ENCODE measurements at places on chromosomes 6 and 20. TPM values are rescaled to one million over a fixed set of nuclear protein-coding genes. Genes with fewer than 3 reads are reported as not detected.
A peak's percentile ranks its signal among the peaks of the same experiment; 100 is the strongest.

- DNase-seq = no peak
Observed at GRCh38 chr6:150633486-150633834, 33.8 kb downstream of the PLEKHG1 start.

- no peak for DNase-seq
Observed at GRCh38 chr20:58835231-58835630, 15.5 kb downstream of the GNAS-AS1 start.

DNA sequence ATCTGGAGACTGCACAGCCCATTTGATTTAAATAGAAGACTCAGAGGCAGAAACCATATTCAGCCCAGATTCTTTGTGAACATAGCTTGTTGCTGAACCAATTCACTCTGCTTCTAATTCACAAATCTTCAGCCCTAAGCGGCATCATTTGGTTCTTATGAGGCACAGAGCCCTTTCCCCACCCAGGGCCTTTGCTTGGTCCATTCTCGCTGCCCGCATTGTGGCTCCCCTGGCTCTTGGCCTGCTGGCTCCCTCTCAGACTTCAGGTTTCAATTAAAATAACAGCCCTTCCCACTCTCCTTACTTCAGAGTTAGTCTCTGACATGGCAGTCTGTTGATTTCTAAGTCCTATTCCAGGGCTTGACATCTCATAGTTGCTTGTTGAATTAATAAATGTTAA, 9.4 kb upstream of the TMEM14A start:
- DNase-seq = no peak

DNA sequence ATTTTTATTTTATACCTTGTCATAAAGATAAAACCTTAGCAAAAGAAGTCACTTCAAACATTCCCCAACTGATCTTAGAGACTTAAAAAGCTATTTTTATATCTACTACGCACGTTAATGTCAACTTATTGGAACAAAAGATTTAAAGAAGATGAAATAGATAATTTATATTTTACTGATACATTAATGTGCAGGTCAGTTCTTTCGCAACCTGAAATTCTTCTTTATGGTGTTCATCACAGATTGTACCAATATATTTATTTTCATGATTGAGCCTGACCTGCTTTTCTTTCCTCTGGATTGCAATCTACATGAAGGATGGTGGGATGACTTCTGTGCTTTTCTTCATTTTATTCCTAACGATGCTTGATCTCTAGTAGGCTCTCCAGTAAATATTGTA, 596.3 kb downstream of the PHF3 start:
- DNase-seq = no peak

DNA sequence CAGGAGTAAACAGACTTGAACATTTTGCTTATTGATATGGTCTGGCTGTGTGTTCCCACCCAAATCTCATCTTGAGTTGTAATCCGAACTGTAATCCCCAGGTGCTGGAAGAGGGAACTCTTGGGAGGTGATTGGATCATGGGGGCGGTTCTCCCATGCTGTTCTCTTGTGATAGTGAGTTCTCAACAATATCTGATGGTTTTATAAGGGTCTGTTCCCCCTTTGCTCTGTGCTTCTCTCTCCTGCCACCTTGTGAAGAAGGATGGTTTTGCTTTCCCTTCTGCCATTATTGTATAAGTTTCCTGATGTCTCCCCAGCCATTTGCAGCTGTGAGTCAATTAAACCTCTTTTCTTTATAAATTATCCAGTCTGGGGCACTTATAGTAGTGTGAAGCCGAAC, 40.0 kb downstream of the MYLIP start:
- no peak for DNase-seq

GRCh38 chr20:32743237-32744112, at the start of gene COMMD7:
Gene COMMD7, minus strand, starts transcription at chr20:32743467. Its CDS starts 76 bp downstream, at chr20:32743391.
- peak; percentile 60 for DNase-seq

DNA sequence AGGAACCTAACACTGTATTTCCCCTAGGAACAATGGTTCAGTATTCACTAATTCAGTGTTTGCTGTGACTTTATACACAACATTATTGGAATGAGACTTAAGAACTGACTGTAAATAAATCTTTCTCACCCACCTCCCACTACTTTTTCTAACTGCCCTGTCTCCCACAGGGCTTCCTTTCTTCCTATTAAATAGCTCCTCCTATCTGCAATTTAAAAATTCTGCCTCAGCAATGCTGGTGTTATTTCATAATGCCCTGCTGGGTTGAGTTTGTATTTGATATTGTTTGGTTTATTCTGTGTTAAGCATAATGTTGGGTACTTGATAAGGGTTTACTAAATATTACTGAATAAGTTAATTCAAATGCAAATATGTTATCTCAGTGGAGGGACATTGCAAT, 573.1 kb upstream of the RNF217 start:
- DNase-seq = no peak

- DNase-seq = no peak
Observed at GRCh38 chr20:44187054-44187771, at the start of gene JPH2. Gene JPH2, minus strand, starts transcription at chr20:44187188. Its CDS starts 483 bp downstream, at chr20:44186705.

DNA sequence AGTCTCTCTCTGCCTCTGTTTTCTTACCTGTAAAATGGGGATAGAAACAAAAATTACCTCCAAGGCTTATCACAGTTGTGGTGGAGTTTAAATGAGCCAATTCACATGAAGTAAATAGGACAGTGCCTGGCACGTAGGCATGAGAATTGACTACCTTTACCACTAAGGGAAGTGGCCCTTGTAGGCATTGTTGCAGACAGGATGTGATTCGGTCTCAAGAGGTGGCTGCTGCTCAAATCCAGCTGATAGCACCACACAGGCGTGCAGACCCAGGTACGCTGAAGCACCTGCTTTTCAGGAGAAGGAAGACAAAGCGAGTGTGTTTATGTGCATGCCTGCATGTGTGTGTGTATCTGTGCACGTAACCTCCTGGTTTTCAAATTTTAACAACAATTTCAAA, 108.6 kb downstream of the EYA2 start:
- no peak for DNase-seq

DNA sequence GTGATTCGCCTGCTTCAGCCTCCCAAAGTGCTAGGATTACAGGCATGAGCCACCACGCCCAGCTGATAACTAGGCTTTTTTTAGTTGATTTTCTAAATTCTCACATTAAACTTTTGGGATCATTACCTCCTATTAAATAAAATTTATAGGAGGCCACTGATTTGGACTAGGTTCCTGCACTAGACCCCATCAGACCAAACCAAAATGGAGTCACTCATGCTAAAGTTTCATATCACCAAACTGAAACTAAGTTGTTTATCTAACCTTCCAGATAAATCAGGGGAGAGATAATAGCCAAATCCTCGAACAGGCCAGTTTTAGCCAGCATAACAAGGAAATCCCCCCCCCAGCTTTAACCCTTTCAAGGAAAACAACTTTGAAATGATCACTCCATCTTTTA, 98.4 kb upstream of the SLC22A16 start:
- no peak for DNase-seq

DNA sequence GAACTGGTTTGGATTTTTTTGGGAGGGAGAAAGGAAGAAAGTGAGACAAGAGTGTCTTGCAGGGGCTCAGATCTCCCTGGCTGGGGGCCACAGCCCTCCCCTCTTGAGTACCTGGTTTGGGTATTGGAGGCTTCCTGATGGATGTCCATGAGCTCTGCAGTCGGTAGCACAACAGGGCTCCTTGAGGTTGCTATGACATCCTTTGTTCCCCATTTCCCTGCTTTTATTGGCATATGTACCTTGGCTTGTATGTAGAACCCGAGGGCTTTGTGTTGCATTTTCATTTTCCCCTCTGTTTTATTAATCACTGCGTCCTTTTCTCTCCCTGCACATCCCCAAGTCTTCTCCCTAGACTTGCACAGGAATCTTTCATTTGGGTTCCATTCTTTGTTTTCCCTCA, 355.5 kb upstream of the TSHZ2 start:
- no peak for DNase-seq

- no peak for DNase-seq
Observed at GRCh38 chr6:129402244-129402643, 307.7 kb downstream of the ARHGAP18 start.

GRCh38 chr6:24960991-24961475, 25.3 kb upstream of the RIPOR2 start:
- no peak for DNase-seq

GRCh38 chr20:41716436-41716835, 98.3 kb upstream of the CHD6 start:
- DNase-seq = no peak

DNA sequence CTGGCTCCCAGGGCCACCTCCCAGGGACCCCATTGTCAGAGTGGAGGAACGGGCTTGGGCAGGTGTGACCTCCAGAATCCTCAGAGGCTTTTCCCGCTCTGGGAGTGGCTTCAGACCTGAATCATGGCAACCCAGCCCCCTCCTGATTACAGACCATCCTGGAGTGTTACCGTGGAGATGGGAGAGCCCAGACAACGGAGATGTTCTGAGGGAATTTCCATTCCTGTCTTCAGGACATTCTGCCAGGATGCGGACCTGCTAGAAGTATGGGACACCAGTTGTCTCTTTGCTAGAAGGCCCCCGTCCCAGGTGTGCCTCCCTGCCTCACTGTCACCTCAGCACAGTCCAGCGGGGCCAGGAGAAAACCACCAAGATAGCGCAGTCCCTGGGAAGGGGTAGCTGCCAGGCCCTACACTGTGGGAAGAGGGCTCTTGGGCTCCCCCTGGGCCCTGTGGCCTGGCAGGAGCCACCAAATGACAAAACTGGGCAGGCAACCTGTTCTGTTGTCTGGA, 109.9 kb downstream of the PSMB1 start:
- DNase-seq = no peak

DNA sequence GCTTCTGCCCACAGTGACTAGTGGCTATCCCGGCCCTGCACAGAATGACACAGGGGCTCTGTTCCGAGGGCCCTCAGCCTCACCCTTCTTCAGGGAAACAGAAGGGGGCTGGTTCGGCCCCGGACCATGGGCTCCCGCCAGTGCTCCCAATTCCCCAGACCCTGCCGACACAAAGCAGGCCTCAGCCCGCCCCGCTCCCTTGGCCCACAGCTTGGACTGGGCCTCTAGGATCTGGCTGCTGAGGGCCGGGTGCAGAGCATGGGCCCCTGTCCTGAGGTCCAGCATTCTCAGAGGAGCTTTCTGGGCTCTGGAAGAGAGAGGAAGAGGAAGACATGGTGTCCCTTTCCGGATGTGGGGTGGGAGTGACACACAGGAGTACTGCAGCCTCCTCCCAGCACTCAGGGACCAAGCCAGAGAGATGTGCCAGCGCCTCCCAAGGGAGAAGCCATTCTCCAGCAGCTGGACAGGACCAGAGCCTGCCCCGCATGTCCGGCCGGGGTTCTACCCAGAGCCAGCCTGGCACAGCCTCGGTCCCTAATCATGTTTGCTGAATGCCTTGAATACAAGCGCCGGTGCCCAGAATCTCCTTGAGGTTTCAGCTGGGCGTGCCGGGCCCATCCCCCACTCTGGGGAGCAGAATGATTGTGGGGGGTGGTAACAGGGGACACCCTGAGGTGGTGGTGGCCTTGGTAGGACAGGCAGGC, 23.9 kb downstream of the C20orf203 start:
- no peak for DNase-seq

DNA sequence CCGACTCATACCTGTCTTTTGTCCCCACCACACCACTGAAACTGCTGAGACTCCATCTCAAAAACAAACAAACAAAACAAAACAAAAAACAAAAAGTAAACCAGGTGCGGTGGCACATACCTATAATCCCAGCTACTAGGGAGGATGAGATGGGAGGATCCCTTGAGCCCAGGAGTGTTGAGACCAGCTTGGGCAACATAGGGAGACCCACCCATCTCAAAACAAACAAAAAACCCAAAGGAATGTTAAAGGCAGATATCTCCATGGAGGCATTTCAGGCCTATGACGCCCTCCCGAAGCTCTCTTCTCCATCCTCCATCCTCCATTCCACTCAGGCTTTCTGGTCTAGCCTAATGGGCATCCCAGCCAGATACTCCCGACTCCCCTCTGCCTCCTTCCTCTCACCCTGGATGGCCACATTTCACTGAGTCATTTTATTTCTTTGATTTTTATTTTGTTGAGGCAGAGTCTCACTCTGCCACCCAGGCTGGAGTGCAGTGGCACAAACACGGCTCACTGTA, 3.2 kb upstream of the SLC4A11 start:
- DNase-seq = no peak

- DNase-seq = no peak
Observed at GRCh38 chr6:108650781-108651180, 90.1 kb downstream of the FOXO3 start.

DNA sequence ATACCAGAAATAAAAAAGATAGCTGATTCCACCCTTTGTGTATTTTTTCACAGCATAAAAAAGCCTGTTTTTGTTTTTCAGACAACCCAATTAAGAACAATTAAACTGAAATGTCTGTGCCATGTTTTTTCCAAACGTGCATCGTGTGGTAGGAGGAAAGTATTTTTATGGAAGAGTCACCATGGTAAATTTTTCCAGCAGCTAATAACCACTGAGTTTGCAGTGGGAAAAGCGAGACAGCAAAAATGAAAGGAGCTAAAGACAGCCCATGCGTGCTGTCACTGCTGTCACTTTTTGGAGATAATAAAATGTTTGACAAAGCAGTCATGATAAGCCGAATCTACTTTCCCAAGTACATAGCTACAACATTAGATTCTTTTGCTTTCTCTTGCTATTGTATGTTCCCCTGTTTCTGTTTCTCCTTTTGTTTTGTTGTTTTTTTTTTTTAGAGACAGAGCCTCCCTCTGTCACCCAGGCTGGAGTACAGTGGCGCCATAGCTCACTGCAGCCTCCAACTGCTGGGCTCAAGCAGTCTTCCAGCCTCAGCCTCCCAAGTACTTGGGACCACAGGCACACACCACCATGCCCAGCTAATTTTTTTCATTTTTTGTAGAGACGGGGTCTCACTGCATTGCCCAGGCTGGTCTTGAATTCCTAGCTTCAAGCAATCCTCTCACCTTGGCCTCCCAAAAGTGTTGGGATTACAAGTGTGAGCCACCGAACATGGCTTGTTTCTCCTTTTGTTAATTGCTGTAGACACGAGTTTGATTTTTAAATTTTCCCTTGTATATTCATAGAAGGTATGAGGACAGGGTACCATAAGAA, 261.3 kb downstream of the TMEM242 start:
- DNase-seq = no peak

DNA sequence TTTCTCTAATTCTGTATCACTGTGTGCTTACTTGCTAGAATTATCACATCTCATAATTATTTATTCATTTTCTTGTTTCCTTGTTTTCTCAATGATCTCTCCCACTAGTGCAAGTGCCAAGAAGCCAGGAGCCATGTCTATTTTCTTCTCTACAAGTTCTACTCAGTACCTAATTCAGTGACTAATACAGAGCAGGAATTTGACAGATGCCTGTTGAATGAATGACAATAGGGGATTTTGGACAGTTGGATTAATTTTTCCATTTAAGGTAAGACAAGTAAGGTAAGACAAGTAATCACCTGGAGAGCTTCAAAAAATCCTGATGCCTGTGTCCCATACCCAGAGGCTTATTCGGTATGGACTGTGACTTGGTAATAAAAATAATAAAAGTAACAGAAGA, 81.0 kb downstream of the EDN1 start:
- DNase-seq = no peak

DNA sequence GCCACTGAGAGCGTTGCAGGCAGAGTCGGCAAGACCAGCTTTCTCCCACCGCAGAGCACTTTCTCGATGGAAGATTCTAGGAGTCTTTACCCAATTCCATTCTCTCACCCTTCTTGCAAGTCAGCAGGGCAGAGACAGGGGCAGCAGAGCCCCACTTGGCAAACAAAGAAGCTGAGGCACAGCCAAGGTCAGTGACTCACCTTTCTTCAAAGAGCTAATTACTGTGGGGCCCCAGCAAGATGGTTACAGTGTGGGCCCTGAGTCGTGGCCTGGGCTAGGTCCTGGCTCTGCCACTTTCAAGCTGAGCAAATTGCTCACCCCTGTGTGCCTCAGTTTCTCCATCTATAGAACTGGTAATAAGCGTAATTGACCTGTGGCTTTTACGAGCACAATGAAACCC, 277.0 kb downstream of the PREX1 start:
- DNase-seq = no peak

The CYP39A1 gene
- 35.9 TPM for total RNA-seq

The RCAN2 gene
- 1.2 TPM for total RNA-seq

The OPN5 gene
- total RNA-seq = not detected

The BTN3A1 gene
- total RNA-seq = 9.5 TPM
